ENCODE measurements at places on chromosomes 6 and 20.
A peak's percentile ranks its signal among the peaks of the same experiment; 100 is the strongest.

DNA sequence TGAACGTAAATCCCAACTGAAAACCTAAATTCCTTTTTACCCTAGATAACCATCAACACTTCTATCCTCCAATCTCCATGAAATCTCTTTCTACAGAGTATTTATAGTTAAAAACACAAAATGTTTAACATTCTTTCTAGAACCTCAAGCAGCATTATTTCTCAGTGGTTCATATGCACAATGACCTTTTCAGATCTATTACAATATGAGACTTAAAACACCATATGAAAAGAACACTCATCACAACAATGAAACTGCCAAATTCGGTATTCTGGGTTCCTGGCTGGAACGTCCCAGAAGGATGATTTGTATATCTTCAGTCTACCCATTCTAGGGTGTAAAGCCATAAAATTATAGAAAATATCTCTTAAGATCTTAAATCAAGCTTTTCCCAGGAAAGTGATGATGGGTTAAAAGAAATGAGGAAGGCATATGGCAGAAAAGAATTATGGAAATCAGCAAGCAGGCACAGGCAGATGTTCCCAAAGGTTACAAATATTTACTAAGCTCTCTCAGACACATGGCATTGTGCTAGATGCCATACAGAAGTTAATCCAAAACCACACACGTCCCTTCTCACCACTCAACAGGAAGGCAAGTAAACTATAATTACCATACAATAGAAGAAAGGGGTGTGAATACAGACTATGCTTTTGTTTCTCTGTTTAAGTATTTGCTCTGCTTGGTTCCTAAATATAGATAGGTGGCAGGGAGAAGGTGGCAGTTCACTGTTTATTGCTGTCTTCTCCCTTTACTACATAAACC, 118.0 kb downstream of the CHD6 start:
- no peak for DNase-seq

DNA sequence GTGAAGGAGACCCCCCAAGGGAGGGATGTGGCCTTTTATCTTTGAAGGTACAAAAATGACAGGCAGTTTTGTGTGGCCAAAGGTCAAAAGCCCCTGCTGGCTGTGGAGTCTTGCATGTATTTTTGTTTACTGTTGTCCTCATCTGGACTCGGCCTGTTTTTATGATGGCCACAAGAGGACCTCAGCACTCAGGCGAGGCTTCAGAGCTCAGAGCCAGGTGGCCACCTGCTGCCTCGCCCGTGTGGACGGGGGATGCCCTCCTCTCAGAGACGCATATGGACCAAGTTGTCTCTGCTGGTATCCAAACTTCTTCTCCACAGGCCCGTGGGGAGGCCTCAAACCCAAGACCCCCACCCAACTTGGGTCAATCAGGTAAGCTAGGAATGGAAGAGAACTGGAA, 118.2 kb downstream of the DACT2 start:
- no peak for DNase-seq

DNA sequence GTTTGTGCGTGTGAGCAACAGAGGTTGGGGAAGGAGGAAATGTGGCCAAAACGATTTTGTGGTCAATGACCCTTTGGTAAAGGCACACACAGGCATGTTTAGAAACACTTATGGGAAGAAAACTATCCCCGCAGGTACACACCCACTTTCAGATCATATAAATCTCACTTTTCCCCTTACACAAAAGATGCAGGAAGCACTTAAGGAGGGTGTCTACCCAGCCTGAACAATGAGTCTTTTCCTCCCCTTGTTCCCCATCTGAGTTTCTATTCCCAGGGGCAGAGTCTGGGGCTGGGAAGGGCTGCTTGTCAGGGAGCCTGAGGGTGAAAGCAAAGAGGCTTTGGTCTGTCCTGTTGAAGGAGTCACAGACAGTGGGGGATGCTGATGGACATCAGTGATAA, 193.2 kb upstream of the SALL4 start:
- no peak for DNase-seq

DNA sequence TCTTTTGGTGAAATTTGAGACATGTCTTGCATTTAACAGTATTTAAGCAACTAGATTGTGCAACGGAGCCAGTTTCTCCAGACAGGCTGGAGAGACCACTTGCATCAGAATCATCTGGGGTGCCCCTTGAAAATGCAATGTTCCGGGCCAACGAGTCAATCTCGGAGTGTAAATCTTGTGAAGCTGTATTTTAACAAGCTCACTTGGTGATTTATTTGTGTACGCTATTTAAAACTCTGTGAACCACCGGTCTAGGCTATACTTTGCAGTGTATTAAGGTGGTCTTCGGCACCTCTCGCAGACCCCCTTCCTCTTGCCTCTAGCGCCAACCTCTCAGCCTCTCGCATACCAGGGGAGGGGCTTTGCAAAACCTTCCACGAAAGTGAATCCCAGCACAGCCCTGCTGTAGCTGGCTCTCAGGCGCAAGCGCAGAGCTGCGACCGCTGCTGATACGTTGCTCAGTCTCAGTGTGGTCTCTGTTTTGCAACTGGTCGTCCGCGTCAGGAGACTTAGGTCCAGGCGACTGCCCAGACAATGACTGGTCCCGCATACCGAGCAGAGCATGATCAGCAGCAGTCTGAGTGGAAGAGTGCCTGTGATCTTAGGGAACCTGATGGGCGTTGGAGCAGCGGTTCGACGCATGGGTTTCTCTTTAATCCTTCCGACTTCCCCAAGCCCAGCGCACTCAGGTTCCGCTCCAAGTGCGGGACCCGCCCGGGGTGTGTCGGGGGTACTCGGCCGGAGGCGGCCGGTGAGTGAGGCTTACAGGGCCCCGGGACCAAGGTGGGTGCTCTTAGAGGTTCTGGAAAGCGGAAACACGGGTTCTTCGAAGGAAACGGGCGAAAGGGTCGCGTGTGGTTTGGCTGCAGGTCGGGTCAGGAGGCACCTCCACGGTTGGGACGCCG, at the start of gene ZNF391:
Gene ZNF391, plus strand, starts transcription at position 467 of the 905 bp plus-strand sequence. CDS start 11,612 bp downstream, outside the sequence.
- peak; percentile 71 for DNase-seq

DNA sequence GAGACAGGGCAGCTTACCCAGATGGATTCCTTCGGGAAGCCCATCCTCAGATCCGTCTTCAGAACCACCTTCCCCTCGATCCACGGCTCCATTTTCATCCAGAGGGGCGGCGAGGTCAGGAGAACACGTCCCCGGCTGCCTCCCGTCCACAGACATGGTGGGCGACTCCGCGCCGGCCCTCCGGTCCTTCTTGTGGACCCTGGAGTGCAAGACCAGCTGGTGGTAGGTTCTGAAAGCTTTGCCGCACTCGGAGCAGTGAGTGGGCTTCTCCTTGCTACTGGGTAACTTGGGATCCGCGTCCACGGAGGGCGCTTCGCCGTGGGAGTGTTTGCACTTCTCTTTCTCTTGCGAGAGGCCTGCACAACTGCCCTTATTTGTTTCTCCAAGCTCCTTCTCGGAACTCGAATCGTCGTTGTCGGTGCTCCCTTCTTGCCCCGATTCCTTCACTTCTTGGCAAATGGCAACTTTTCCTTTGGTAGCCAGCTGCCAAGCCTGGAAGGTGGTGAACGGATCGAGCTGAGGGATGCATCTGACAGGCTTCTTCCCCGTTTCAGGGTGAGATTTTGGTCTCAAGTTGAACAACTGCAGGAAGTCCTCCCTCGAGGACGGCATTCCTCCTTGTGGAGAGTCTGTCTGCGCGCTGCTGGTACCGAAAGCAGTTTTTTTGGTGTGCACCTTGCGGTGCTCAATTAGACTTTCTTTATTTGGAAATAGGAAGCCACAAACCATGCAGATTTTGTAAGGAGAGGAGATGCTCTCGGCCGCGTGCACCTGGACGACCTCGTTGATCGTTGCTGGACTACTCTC, 12.0 kb downstream of the ZNF217 start:
- no peak for DNase-seq

DNA sequence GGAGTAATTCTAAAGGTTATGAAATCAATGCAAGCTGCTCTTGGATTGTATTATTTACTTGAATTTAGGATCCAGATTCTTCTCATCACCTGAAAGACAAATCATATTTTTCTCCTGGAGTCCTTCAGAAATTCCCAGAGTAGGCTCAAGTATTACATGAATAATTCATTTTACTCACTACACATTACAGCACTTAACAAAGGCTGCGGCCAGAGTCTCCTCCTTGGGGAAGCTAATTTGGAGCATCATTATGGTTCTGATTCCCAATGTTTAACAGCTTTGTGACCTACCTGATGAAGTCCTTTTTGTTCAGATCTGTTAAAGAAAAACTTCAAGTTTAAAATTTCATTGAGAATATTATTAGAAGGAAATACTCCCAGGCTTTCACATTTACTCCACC, 28.7 kb downstream of the GRIK2 start:
- no peak for DNase-seq

- no peak for DNase-seq
These were observed 47.5 kb downstream of the TNFRSF21 start for GRCh38 chr6:47262231-47262630.

- no peak for DNase-seq
These were observed 349.8 kb downstream of the DHX35 start for GRCh38 chr20:39311851-39312506.

DNA sequence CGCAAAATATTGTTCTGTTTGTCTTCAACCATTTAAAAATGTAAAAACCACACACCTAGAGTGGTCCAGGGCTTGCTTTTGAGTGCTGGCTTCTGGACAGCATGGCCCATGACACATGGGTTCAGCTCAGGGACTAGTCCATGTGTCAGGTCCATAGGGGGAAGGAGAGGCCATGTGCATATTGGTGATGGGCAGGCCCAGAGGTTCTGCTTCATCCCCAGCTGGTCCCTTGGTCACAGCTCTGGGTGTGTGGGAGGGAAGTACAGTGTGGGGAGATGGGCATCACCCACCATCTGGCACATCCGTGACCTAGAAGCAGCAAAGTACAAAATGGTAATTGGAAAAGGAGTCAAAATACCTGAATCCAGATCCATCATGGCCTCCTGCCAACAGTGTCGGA, 50.7 kb downstream of the STK35 start:
- DNase-seq = no peak

DNA sequence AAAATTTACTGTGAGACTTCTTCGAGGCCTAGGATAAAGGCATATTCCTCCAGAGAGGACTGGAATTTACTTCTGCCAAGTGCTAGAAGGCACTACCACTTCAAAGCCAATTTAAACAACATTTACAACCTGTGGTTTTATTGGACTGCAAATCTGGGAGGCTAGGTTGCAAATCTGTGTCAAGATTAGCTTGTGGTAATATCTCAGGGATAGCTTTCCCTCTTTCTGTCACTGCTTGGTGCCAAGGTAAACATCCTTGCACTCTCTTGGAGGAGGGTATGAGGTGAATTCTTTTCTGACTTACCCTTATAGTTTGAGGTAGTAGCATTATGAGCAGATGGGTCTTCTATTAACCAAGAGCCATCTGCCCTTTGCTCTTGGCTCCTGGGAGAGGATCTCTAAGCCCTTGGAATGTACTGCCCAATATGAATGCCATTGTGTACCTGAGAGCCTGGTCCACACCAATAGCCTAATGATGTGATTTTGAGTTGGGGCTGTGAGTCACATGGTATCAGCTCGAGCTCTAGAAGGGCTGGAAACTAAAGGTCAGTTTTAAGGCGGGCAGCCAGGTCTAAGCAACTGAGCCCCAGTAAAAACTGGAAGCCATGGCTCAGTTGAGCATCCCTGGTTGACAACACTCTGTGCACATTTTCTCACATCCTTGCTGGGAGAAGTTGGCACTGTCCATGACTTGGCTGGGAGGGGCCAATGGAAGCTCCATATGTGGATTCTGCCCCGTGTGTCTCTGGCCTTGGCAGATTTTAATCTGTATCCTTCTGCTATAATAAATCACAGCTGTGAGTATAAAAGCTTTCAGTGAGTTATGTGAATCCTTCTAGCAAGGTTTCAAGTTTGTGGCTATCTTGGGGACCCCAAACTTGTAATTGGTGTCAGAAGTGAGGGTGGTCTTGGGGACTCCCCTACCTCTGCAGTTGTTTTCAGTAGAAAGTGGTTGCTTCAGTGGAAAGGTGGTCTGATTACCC, 188.1 kb downstream of the UBE3D start:
- no peak for DNase-seq

DNA sequence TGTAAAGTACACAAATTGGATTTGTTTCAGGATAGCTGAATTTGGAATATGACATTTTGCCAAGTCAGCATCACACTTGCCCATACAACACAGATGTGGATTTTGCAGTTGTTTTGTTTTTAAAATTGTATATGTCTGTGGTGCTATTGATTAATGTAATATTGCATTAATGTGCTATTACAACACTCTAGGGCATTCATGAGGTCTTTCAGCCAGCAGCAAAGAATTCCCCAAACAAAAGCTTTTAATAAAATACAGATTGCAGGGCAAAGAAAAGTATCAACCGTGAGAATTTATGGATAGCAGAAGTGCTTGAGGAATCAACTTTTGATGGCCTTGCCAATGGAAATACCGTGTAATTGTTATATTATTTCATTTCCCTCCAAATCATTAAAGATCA, 144.9 kb downstream of the AIG1 start:
- no peak for DNase-seq

Measured in GDM1 (cell line).